M059J (cell line): ENCODE measurements at places on chromosomes 12 and 14. TPM values are rescaled to one million over a fixed set of nuclear protein-coding genes. Genes with fewer than 3 reads are reported as not detected.
A peak's percentile ranks its signal among the peaks of the same experiment; 100 is the strongest.

MON2 gene
- 15.5 and 18.8 TPM in 2 replicates for total RNA-seq

LRTM2 gene
- 0.07 TPM in 1 of 2 replicates, not detected in the other for total RNA-seq

LRP10 gene
- 51.6 and 115 TPM in 2 replicates for total RNA-seq

DNA sequence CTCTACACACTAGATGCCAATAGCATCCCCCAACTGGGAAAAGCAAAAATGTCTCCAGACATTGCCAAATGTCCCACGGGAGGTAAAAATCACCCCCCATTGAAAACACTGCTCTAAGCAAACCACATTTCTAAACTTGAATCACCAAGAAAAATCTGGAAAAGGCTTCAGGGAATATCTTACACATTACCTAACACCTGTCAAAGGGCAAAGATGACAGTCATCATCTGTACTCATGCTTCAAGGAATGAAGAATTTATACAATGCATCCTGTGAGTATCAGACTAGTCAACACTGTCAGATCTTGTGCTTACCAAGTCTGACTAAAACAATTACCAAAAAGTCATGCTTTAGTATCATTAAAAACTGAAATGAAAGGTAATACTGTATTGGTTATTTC lies 161.6 kb upstream of the SOX5 start:
- peak; percentile 78 for DNase-seq

DNA sequence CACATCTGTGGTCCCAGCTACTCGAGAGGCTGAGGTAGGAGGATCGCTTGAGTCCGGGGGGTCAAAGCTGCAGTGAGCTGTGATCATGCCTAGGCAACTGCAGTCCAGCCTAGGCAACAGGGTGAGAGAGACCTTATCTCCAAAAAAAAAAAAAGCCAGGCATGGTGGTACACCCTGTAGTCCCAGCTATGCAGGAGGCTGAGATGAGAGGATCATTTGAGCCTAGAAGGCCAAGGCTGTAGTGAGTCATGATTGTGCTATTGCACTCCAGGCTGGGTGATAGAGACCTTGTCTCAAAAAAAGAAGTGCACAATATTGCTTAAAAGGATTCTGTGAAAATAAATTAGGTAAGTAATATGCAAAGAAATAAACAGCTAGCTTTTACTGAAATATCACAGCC lies 17.0 kb downstream of the NAA25 start:
- DNase-seq, result no peak
